Stimulated activated CD8-positive, alpha-beta memory T cell treated with anti-CD3 and anti-CD28 coated beads, Interleukin-7, amount 100 ng/mL, for 24 hours (primary cell): ENCODE measurements at places on chromosomes 4 and X.

DNA sequence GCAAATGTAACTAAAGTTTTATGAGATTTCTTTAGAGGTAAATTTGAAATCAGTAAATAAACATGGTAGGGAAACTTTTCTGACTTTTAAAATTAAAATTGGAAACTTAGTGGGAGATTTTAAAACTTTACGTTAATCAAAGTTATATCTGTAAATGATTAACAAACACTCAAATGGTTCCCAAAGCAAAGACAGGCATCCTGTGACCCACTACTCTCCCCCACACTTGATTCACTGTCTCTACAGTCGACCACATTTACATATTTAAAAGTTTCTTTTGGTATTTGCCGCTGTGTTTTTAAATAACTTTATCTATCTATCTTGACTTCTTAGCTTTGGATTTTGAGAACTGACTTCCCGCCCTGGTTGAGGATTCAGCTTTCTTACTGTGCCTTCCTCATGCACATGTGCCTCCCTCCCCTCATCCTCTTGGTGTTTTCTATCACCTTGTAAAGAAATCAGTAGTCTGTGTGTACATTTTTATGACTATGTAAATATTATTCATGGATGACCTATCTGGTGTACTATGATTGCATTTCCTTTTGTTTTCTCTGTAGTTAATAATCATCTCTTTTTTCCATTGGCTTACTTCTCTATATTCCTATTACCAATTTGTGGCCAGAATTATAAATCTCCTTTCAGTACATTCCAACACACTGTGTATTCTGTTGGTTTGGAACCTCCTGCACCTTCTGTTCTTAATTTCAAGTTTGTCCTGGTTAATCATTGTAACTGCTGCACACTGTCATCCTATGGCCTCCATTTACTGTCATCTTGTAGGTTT lies 72.6 kb downstream of the WWC2 start:
- DNase-seq, result no peak

DNA sequence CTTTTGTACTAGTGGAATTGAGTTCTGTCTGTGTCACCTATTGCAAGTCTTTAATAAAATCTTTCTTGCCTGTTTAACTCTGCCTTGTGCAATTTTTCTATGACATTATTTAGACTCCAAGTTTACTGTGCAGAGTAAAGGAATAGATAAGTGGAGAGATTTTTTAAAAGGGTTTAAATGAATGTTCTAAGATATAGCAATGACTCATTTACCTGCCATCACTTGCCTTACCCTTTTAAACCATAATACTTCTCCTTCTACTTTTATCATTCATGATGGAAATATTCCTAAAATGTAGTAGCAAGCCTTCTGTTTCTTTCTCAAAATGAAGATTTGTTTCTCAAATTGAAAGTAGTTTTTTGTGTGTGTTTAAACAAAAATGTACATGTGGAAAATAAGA lies 782.8 kb upstream of the MAGEB2 start:
- DNase-seq, result no peak

DNA sequence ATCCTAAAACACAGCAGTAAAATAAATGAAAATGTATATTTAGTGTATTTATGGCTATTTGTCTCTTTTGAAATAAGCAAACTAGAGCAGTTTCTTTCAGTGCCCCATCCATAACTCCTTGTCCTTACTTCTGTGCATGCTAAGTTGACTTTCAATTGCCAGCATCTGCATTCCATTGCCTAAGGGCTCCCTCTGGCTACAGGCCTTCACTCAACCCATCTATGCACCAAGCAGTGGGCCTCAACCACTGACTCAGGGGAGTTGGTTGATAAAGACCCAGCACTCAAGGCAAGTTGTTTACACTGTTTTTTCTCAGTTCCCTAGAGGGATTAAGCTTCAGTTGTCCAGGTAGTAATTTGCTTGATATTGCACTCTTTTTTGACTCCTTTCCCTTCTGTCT lies 265.7 kb downstream of the IQCM start:
- DNase-seq, result no peak

- no peak for DNase-seq
Observed at GRCh38 chr4:90641861-90642599, 514.8 kb downstream of the CCSER1 start.

DNA sequence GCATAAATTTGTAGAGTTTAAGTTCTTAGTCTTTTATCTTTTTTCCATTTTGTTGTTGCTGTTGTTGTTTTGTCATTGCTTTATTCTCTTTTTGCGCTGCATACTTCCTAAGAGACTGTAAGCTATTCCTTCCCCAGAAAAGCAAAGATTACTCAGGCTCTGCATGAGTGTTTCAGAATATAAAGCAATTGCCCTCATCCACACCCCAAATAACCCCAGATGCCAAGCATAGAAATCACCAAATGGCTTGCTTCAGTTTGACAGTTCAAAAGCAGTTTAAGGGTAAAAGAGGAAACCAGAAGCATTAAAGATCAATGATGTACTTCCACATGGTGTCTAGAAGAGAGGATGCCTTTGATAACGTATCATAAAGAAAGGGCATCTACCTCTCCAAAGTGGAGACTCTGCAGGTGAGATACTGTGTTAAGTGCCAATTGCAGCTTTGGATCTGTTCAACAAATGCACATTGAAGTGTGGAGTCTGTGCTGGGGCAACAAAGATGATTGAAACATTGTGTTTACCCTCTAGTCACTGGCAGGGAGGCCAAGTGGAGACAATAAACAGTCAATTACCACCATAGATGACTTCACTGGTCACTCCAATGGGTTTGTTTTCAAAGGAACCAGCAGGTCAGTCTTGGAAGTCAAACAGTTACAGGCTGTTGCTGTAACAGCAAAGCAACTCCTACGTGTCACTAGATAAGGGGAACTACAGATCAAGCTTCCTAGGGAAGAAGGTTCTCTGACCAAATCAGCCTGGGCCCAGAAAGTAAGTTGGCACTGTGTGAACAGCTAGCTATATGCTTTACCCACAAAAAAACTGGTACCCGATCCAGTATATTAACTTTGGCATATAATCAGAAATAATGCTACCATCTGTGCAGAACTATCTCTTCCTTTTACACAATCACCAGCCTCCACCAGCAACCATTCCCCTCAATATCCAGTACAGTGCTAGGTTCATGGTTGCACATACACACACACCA lies 40.6 kb upstream of the IL21 start:
- DNase-seq, result no peak

DNA sequence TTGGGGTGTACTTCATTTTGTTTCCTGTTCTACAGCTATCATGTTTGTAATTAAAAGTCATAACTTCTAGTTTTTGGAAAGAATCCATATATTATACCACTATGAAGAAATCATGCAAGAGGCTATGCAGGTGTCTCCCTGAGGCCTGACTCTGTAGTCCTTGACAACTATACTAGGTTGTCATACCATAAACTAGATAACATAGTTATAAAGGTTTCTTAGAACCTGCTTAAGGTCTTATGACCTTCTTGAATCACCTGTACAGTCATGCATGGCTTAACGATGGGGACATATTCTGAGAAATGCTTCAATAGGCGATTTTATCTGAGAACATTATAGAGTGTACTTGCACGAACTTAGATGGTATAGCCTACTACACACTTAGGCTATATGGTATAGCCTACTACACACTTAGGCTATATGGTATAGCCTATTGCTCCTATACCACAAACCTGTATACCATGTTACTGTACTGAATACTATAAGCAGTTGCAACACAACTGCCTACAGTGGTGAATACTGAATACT lies 3.3 kb downstream of the PWWP3B start:
- DNase-seq, result no peak

DNA sequence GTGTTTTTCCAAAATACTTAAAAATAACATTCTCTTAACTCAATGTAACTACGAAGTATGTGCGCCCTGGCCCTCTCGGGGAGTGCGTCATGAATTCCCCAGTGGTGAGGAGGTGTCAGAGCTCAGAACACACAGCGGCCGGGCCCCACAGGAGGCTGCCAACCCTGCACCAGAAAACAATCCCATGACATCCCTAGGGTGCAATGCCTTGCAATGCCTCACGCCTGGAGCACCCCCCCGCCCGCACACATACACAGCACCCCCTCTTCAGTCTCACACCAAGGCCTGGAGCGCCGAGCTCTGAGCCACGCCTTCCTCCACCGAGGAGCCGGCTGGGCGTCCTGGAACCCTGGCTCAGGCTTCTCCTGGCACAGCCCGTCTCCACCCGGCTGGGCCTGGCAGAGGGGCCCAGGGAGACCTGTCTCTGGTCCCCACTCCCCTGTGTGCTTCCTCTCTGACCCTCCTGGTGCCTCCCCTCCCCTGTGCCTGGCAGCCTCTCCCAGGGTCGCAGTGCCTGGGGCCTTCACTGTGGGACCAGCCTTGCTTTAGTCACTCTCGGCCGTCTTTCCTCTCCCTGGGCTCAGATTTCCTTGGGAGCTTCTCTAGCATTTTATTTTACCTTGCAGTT lies 108.2 kb upstream of the ADRA2C start:
- DNase-seq, result no peak

DNA sequence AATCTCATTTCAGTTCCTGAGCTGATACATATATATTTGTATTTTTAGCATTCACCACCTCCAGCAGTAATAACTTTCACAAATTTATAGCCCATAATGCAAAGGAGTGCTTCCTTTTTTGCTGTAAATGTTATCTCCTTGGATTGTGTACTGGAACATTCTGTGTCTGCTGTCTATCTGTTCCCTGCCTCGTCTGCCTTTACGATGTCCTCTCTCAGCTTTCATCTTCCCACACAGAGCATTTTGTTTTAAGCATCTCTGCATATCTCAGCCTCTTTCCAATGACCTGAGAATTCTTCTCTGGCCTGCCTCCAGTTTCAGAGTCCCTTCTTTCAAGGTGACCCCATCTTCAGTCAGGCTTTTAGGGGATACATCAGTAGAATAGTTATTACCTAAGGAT lies 43.1 kb downstream of the GYG2 start:
- no peak for DNase-seq

GRCh38 chr4:158664806-158665205 lies 6.9 kb downstream of the C4orf46 start:
- no peak for DNase-seq

DNA sequence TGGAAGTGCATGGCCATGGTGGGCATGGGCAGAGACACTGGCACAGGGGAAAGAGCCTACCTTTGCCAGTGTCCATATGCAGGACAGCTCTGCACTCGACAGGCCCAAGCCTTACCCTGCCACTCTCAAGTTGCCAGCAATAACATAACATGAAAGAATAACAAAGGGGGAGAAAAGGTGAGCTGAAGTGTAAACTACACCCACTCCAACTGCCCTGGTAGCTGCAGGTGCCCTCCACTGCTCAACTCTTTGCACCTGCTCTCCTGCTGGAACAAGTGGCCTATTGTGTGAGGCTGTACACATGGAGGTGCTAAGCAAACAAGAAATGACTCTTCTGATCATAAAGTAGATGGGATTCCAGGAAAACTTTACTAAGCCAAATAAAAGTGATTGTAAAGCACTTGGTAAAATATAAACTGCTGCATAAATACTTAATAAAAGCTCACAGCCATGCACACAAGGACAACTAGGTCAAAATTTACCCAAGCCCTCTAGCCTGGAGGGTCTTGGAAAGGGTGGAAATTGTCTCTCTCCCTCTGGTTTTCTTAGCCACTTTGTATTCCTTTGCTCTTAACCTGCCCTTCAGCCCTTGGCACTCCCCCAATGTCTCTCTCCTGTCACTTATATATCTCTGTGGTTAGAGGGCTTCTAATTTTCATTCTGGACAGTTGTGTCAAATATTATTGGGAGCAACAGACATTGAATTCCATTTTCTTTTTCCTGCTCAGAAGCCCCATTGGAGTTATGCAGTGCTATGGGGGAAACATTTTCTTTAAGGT lies 261.2 kb upstream of the GPC4 start:
- no peak for DNase-seq

DNA sequence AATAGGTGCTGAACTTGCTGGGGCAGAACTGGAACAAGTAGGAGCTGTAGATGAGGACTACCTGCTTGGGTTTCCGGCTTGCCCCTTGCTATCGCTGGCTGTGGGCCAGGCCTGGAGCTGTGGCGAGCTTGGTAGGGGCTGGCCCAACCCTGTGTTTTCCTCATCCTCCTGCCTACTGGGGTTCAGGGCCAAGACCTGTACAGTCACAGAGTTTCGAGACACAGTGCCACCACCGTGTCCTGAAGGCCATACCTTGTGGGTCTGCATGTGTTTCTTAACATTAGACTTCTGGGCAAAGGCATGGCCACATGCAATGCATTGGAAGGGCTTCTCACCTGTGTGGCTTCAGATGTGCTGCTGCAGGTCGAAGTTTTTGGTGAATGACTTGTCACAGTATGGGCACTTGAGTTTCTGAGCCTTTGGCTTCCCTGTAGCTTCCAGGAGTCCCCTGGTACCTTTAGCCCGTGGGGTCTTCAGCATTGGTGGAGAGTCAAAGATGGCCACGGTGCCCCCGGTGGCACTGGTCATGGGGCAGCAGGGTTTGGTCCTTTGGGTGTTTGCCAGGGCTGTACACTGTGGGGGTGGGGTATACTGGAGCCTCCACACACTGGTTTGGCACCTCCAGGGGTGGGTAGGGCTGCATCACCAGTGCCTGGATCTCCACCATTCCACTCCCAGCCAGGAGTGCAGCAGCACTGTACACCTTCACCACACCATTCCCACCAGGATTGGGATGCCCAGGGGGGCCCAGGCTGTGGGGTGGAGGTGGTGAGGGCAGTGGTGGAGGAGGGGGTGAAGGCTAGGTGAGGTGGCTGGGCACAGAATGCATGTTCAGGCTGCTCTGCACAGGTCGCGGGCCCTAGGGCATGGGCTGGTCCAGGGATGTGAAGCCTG lies 52.1 kb downstream of the CFAP299 start:
- DNase-seq, result no peak

GRCh38 chr4:76339364-76339763 lies 32.8 kb downstream of the STBD1 start:
- no peak for DNase-seq

DNA sequence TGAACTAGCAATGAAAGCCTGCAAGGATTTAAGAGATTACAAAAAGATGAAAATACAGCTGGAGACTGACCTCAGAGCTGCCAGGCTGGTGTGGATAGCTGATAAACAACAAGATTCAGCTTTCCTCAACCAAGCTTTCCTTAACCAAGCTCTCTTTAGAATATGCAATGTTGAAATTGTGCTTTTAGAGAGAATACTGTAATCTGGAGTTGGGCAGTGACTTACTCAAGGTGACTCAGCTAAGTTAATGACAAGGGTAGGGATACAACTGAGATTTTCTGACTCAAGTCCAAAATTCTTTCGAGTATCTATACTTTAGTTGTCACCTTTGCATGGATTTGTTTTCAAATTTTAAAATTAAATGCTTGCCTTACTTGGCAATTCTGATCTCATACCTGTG lies 98.0 kb downstream of the AMMECR1 start:
- no peak for DNase-seq

GRCh38 chr4:148845609-148846008 lies 403.4 kb upstream of the NR3C2 start:
- no peak for DNase-seq

DNA sequence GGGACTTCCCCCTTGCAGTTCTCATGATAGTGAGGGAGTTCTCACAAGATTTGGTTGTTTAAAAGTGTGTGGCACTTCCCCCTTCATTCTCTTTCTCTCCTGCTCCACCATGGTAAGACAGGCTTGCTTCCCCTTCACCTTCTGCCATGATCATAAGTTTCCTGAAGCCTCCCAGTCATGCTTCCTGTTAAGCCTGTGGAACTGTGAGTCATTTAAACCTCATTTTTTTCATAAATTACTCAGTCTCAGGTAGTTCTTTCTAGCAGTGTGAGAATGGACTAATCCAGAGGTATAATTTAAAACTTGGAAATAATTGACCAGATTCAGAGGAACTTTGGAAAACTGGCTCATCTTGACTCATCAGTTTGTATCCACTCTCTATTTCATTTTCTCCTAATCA lies 129.0 kb downstream of the TMEM47 start:
- no peak for DNase-seq

GRCh38 chr4:18366892-18367291 lies 345.3 kb upstream of the LCORL start:
- no peak for DNase-seq
